ENCODE measurements at places on chromosomes 1 and 21.

DNA sequence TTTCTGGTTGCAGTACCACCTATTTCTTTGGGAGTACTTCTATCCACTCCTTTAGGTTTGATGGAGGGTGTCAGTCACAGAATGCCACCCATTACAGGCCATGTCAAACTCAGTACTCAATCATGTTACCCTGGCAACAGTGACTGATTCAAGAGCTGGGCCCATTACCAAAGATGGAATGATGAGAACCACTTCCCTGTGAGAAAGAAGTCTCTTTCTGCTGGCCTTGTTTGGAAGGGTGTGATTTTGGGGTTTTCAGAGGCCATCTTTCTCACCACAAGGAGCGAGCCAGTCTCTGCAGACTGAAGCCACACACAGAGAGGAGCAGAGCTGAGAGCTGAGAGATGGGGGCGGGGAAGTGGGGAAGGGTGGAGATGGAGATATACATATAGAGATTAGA is 13.9 kb upstream of the STUM start:
- DNase-seq, result no peak

GRCh38 chr1:236870721-236871120 is 75.6 kb downstream of the MTR start:
- no peak for DNase-seq

DNA sequence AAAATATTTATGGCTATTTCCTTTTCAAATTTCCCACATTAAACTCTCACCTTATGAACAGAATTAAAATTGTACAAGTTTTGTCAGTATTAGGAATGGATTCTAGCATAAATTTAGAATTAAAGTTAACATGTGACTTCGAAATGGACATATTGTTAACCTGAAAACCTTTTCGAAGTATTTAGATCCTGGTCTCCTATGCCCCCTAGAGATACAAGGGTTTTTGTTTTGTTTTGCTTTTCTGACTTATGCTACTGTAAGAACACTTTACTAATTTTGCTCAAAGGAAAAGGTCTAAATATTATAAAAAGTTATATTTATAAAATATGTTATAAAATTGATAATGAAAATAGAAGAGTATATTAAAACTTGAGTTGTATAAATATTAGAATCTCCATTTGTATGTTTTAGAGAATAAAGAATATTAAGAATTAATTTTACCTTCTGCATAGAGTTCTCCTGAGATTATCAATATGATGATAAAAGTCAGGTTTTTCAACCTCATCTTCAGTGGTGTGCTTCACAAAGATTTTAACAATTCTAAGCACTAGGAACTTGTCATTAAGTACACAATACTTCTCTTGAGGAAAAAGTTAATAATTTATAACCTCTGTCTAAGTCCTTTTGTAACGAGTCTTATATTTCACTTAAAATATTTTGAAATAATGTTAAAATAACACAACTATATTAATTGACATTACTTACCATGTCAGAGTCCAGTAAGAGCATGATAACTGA is at the start of gene F13B:
F13B (minus strand) TSS at position 542 of the 738 bp plus-strand sequence; CDS start at position 505, 37 bp downstream.
- DNase-seq, result no peak

- no peak for DNase-seq
Observed at GRCh38 chr1:223765036-223765718, 52.8 kb downstream of the CAPN2 start.

GRCh38 chr21:32708069-32708468 is 19.7 kb downstream of the SYNJ1 start:
- DNase-seq, result no peak
